HEK293T (cell line): ENCODE measurements at places on chromosomes 3 and 15.

- no peak for DNase-seq
These were observed 374.0 kb upstream of the CBLB start for GRCh38 chr3:106242781-106243180.

GRCh38 chr3:86914670-86915069, 76.3 kb downstream of the VGLL3 start:
- DNase-seq, result no peak

DNA sequence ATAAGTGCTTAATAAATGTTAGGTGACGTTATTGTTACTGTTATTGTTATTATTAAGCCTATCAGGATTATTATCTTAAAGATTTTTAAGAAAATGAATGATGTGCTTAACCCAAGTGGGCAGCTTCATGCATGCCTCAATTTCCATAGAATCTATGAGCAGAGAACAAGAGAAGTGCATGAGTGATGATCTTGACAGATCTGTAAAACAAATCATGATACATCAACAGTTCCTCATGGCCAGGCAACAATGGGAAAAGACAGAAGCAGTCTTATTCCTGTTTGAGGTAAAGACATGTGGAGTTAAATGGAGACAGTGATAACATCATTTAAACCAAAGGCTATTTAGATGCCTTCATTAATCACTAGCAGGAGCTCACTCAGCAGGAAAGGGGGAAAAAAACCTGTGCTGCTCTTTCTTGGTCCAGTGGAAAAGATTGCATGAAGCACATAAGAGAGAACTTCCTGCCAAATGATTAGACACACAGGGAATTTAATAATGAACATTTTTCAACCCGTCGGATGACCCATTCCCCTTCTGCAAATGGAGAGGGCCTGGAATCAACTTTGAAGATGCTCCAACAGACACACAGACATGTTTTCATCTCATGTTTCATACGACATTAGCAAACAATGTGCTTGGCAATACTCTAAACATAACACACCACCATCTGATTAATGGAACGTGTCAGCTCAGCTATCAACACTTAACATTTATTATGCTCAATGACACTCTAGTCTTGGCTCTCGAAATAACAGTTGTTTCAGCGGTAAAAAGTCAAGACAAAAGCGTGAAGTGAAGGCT, 212.2 kb upstream of the LRRN1 start:
- DNase-seq, result no peak

GRCh38 chr15:87207990-87208580, 1048.5 kb downstream of the NTRK3 start:
- no peak for DNase-seq

- DNase-seq, result no peak
These were observed 31.0 kb downstream of the NMD3 start for GRCh38 chr3:161252143-161252542.
